ENCODE measurements at places on chromosomes 4 and X.

- DNase-seq, result no peak
These were observed 32.1 kb downstream of the MAGEB17 start for GRCh38 chrX:16199343-16199742.

DNA sequence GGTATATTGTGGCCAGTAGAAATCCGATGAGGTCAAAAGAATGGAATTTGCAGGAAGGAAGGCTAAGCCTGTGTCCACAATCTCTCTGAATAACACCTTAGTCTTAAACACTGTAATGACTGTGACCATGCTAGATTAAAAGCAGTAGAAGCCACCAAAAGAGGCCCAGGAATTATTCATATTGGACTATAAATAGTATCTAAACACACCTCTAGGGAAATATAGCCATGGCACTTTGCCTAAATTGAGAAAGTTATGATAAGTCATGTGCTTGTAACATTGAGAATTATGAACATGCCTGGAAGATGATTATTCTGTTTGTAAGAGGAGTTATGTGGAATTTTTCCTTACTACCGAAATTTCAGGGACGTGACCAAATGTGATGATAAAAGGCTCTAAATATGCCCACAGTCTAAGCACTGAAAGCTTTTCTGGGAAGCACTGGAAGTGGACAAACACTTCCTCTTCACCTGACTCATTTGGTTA is 298.5 kb downstream of the KCTD8 start:
- DNase-seq, result peak; percentile 44

DNA sequence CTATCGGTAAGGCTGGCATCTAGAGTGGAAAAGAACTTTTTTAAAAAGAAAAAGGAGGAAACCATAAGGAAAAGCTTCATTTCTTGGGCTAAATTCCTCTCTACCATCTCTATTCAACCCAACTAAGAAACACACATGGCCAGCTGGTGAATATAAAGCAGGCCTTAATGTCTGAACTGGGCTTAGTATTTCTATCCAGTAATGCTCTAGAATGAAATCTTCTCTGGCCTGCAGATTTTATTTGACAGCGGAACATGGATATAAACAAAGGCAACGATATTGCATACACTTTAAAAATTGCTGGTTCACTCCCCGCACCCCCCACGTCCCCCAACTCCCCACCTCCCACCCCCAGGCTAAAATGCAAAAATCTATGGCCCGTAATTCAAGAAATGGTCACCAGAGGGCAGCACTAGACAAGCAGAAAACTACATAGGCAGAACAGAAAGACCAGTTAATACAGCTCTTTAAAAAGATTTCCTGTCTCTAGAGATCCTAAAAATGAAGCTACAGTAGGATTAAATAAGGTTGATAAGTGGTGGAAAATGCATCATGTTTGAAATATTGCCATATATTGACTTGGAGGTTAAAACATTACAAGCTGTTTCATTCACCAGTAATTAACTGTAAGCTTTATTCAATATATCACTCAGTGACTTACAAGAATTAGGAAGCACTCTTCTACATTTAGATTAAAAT is 155.2 kb upstream of the GALNT7 start:
- DNase-seq, result peak; percentile 66

GRCh38 chr4:10958226-10958856 is 273.8 kb upstream of the CLNK start:
- DNase-seq, result no peak

- DNase-seq, result no peak
These were observed 578 bp downstream of the CHIC2 start for GRCh38 chr4:54063737-54064316.

DNA sequence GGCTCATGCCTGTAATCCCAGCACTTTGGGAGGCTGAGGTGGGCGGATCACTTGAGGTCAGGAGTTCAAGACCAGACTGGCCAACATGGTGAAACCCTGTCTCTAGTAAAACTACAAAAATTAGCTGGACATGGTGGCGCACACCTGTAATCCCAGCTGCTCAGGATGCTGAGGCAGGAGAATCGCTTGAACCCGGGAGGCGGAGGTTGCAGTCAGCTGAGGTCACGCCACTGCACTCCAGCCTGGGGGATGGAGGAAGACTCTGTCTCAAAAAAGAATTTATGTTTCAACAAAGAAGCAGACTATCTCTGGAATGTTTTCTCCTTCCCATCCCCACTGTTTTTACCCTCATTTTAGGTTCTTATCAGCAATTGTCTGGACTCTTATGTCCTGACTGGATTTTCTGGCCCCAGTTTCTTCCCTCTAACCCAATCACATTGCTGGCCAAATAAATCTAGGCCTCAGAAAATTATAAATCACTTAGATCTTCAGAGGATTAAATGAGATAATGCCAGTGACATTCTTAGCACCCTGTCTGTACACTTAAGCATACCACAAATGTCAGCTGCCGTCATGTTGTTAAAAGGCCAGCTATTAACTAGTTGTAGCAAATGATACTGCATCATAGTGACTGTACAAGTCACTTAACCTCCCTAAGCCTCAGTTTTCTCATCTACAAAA is 44.9 kb upstream of the PRSS48 start:
- DNase-seq, result no peak

- DNase-seq, result no peak
These were observed 111.1 kb downstream of the SCD5 start for GRCh38 chr4:82687531-82687930.

- no peak for DNase-seq
These were observed 128.1 kb upstream of the HPF1 start for GRCh38 chr4:169885893-169886292.

GRCh38 chrX:21756785-21757529 is 959 bp downstream of the SMPX start:
- DNase-seq, result no peak

DNA sequence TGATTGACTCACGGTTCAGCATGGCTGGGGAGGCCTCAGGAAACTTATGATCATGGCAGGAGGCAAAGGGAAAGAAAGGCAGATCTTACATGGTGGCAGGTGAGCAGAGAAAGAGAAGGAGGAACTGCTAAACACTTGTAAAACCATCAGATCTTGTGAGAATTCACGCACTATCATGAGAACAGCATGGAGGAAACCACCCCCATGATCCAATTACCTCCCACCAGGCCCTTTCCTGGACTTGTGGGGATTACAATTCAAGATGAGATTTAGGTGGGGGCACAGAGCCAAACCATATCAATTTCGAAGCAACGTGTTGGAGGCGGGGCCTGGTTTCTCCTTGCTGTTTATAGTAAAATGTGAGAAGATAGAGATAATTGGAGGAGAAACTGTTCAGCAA is 167.4 kb downstream of the GABRB1 start:
- DNase-seq, result no peak

- no peak for DNase-seq
These were observed 7.4 kb downstream of the GAB1 start for GRCh38 chr4:143344041-143344440.

GRCh38 chr4:81648576-81649275 is 177.0 kb upstream of the RASGEF1B start:
- peak; percentile 28 for DNase-seq

DNA sequence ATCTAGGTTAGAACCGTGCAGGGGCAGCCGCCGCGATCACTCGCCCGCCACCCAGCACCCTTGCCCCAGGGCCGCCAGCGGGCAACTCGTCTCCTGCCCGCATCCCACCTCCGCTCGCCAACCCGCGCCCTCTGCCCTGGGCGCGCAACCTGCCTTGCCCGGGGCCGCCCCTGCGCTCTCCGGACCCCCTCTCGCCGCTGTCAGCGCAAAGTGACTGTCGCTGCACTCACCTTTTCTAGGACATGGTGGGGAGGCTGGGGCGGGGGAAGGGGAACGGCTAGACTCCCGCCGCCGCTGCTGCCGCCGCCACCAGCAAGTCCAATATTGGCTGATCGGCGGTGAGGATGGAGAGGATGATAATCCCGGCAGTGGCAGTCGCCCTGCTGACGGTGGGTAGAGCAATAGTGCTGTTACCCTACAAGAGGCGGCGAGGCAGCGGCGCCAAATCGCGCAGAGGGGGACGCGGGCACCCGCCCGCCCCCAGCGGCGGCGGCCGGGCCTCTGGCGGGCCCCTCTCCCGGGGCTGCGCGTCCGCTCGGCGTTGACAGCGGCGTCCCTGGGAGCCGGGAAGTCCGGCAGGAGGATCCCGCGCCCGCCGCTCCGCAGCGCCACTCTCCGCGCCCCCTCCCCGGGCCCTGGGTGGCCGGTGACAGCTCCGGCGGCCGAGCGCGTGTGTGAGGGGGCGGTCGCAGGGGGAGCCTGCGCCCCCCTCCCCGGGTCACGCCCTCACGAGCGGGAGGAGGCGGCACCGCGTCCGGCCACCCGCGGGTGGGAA is 2.3 kb upstream of the NR3C2 start:
- no peak for DNase-seq

DNA sequence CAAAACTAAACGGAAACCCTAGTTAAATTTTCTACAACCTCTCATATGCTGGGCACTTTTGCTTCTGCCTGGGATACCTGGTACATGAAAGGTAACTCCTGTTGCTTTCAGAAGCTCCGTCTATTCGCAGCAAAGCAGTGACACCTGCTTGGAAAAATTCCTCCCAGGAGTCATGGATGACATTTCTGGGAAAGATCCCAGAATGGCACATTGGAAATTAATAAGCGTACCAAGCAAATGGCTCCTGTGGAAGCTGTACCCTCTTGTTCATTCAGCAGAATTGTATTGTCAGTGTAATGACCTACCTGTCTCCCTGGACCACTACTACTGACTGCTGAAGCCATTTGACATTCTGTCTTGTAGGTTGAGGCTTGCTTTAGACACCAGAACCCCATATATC is 349.7 kb upstream of the NOCT start:
- DNase-seq, result no peak

GRCh38 chrX:68929332-68930150 is 100.7 kb downstream of the EFNB1 start:
- DNase-seq, result peak; percentile 81

DNA sequence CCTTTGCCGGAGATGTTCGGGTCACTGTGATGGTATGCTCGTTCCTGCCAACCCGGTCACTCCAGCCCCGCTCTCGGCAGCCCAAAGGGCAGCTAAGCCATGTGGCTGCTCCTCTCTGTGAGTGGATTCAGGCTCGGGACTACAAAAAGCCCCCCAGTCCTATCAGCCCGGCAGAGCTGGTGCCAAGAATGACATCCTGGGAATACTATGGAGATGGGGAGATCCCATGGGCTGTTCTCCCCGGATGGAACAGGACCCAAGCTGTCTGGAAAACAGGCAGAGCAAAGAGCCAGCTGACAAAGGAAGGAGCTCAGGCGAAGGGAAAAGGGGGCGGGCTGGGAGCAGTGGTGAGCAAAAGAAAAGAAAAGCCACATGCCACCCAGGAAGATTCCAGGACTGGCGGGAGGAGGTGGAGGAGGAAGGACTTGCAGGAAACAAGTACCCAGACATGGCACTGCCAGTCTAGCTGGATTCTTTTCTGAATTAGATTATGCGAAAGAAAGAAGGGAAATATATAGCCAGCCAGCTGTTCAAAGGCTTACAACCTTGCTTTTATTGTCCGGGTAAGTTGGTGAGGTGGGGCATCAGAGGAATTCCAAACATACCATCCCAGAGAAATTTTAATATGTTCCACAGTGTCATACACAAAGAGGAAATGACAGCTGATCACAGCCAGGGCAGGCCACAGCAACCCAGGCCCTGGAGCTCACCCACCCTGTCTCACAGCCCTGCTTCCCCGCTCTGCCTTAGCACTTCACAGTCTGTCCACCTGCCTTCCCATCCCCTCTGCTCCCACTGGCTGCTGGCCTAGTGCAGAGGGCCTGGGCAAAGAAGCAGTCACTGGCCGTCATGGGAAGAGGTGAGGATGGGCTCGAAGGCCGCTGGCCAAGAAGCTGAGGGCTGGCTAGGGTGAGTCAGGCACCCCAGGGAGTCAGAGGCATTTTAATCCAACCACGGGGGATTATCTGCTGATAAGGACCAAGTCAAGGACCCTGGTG is 3.4 kb downstream of the NDP start:
- DNase-seq, result peak; percentile 47

- no peak for DNase-seq
These were observed 51.9 kb downstream of the ZFYVE28 start for GRCh38 chr4:2366252-2367192.

GRCh38 chrX:78011846-78012245 is 42.4 kb upstream of the PGAM4 start:
- DNase-seq, result no peak

DNA sequence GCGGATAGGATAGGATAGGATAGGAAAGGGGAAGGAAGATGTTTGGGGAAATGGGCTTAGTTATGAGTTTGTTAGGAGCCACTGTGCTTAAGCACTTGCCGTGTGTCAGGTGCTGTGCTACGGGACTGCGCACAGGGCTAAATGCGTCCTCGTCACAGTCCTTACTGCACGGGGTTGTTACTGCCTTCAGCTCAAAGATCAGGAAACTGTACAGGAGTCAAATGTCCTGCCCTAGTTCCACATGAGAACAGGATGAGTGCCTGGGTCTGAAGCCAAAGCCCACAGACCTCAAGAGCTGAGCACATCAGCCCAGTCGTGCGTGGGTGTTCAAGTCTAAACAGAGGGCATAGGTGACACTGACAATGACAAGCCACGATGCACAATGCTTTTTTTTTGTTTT is 15.0 kb downstream of the ACSL1 start:
- DNase-seq, result no peak

DNA sequence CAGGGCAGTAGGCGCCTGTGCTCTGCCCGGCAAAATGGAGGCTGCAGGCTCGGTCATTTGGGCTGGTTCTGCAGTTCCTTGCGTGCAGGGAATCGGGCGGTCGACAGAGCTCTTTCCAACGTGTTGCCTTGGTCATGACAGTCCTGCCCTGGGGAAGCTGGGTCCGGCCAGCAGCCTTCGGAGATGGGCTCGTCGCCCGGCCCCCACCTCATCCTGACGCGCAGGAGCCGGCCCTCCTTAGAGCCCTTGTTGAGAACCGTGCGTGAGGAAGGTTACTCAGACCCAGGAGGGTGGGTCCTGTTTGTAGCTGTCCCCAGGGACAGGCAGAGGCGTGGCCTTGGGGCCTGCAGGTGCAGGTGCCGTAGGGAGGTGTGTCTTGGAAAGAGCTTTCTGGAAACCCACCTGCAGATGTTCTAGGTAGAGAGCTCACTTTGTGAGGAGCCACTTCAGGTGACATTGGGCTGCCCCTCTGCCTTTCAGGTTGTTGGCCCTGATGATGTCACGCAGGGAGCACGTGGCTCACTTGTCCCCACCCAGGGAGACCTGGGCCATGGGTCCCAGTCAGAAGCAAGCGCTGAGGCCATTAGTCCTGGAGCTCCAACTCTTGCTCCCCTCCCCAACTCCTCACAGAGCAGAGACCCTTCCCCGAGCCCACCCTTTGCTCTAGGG is 15.2 kb upstream of the HGFAC start:
- DNase-seq, result no peak

GRCh38 chr4:78565971-78566372 is 14.4 kb downstream of the ANXA3 start:
- DNase-seq, result no peak

GRCh38 chrX:9211269-9211668 is 177.3 kb upstream of the FAM9B start:
- DNase-seq, result no peak

DNA sequence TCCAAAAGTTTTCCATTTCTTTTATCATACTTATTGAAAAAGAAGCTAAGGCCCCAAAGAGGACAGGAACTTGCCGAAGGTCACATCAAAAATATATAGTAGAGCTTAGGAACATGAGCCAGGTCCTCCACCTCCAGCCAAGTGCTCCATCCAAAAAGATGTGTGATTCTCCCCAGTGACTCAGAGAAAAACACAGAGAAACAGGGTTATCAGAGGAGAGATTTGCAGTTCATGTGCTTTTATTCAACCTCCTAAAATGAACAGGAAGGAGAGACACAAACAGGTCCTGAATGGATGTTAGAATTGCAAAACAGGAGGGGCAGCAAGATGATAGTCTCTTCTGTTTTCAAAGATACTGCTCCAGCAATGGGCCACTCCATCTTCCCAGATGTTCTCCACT is 19.6 kb upstream of the FGF16 start:
- no peak for DNase-seq
